ENCODE measurements at places on chromosomes 7 and 10.

DNA sequence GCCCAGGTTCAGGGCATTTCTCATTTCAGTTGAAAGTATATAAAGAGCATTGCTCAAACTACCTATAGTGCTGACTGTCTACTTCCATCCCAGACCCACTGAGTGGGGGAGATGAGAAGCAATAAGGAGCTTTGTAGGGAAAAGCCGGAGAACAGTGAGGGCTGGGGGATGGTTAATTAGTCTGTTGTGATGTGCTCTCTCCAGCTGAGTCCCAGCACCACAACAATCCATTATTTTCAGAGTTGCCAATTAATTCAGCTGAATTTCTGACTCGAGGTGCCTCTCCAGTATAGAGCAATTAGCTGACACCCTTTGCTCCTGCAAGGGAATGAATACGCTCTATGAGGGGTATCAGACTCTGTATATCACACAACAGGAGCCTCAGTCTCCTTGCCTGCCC lies 1118.6 kb downstream of the SORCS3 start:
- no peak for DNase-seq

GRCh38 chr7:74344132-74344496 lies 54.9 kb downstream of the CLIP2 start:
- DNase-seq = no peak

DNA sequence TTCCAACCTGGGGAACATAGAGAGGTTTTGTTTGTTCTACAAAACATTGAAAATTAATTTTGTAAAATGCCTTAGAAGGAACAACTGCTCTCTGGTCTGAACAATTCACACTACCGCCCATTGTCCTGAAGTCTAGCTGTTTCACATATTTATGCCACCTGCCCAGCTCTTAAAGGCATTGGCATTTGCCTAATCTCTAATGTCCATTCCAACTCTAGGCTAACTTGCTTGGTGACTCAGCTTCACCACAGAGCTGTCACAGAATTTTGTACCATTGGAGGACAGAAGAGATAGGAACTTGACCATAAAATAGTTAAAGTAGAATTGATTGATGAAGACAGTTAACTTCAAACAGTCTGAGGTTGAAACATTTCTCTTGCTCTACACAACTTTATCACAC lies 53.5 kb upstream of the PPP1R17 start:
- no peak for DNase-seq

GRCh38 chr7:116671681-116672595 lies at the start of gene MET:
Gene MET (plus strand): TSS chr7:116672196. CDS start chr7:116699085, 26,889 bp downstream.
- DNase-seq = peak; percentile 77

DNA sequence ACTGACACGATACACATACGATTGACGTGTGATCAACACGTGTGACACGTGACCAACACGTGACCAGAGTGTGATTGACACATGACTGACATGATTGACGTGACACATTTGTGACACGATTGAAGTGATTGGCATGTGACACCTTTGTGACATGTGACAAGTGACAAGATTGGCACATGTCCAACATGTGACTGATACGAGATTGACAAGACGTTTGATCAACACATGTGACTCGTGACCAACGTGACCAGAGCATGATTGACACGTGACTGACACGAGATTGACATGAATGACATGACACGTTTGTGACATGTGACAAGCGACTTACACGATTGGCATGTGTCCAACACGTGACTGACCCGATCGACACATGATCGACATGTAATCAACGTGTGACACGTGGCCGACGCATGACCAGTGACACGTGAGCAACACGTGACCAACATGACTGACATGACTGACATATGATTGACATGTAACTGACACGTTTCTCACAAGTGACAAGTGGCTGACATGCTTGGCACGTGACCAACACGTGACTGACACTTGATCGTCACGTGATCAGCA lies 22.0 kb downstream of the CRPPA start:
- DNase-seq = no peak

GRCh38 chr10:103427866-103428265 lies 24.3 kb downstream of the CALHM2 start:
- no peak for DNase-seq

GRCh38 chr10:52194191-52194590 lies 119.9 kb upstream of the DKK1 start:
- no peak for DNase-seq

- DNase-seq = no peak
These were observed 157.2 kb upstream of the TNRC18 start for GRCh38 chr7:5580714-5581395.

DNA sequence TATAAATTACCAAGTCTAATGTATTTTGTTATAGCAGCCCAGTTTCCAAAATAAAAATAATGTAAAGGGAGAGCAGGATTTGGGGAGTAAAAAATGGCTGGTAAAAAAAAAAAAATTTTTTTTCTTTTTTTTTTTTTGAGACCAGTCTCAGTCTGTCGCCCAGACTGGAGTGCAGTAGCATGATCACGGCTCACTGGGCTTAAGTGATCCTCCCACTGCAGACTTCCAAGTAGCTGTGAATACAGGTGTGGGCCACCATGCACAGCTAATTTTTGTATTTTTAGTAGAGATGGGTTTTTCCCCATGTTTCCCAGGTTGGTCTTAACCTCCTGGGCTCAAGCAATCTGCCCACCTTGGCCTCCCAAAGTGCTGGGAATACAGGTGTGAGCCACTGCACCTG lies 4.8 kb upstream of the LSM8 start:
- no peak for DNase-seq

DNA sequence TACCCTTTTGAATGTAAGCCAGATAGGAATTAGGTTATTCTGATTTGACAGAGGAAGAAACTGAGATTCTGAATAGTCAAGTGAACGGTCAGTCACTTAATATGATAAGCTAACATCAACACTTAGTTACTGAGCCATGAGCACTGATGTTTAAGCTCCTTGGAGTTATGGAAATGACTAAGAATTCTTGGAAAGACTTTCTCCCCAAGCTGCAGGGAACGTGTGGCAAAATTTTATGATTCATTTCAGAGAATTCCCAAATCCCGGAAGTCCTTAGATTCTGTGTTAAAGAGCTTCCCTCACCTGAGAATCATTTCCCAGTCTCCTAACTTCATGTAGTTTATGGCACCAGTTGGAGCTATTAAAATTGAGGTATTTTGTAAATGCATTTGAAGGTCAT lies 330.9 kb downstream of the XPNPEP1 start:
- DNase-seq = no peak

GRCh38 chr7:37068038-37068437 lies 343.7 kb upstream of the AOAH start:
- no peak for DNase-seq

DNA sequence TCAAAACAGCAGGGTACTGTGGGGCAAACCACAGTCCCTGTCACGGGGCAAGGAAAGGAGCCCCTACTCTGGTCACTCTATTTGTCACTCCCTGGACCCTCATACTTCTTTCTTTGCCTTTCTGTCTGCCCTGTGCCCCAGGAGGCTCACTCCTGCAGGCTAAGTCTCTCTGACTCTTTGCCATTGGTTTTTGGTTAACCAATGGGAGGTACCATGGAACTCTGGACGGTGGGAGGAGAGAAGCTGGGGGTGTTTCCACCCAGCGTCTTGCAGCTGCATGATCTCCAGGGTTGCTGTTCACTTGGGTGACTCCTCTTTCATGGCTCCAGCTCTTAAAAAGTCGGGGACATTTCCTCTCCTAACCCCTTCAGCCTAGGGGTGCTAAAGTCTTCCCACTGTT lies 15.4 kb upstream of the EIF5AL1 start:
- DNase-seq = no peak

DNA sequence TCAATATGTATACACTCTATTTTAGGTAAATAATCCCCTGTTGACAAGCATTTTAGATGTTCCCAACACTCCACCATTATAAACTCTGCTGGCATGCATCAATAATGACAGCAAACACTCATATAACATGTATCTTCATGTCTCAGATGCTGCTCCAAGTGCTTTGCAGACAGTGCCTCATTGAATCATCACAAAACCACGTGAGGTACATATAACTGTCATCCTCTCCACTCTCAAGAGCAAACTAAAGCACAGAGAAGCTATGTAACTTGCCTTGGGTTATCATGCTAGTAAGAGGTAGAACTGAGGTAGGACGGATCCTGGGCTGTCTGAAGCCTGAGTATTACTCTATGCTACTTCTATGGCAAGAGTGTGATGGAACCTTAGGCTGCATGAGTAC lies 72.5 kb upstream of the GSDME start:
- DNase-seq = no peak

DNA sequence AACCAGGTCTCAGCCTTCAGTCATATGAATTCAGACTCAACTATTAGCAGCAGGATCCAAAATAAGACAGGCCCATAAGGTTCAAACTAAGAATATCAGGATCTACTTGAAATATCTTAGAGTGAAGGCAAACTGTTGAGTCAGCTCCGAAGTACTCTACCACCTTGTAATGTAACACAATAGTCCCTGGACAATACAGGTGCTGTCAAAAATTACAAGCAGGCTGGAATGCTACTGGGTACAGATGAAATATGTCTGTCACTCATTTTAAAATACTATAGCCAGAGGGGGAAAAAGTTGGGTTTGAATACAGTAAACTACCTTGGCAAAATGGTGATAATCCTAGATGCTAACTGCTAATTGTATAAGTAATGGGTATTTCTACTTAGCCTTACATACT lies 6.8 kb downstream of the PAXIP1 start:
- DNase-seq = no peak

- no peak for DNase-seq
These were observed 143.2 kb upstream of the PCBD1 start for GRCh38 chr10:71031603-71032002.

GRCh38 chr10:71205468-71205867 lies 6.9 kb upstream of the UNC5B start:
- no peak for DNase-seq

GRCh38 chr7:100208911-100209408 lies 10.8 kb upstream of the PVRIG start:
- DNase-seq = no peak

DNA sequence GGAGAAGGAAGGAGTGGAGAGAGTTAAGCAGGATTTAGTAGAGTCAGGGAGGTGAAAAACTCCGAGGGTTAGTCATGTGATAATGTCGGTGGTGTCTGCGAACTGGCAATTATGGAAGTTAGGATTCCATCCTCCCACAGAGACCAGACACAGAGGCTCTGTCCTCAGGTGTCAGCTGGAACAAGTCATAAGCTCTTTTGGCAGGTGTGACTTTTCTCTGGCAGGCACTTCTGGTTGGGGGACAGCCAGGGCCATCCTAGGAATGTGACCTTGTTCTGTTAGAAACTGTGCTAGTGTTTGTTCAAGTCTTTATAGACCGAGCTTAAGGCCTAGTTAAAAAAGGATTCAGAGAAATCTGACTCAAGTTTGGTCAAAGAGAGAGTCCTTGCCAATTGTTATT lies 371.0 kb downstream of the DPP6 start:
- DNase-seq = no peak

GRCh38 chr7:28299556-28299955 lies 112.8 kb upstream of the CREB5 start:
- DNase-seq = no peak

- no peak for DNase-seq
These were observed 565.7 kb downstream of the TCERG1L start for GRCh38 chr10:130745821-130746220.

DNA sequence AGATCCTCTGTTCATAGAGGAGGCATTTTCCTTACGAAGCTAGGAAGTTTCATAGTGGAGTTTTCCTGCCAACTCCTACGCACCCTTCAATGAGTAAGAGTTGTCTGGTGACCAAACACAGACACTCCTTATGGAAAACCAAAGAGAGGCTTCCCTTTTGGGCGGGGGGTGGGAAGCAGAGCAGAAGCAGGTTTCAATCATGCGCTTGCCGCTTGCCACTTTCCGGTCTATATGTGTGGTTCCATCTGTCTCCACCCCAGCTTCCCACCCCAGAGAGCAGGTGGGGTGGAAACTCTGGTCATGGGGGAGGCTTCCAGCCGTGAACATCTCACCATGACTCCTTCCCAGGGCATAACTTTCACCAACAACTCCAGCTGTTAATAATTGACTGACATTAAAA lies 68.8 kb upstream of the GRB10 start:
- no peak for DNase-seq

DNA sequence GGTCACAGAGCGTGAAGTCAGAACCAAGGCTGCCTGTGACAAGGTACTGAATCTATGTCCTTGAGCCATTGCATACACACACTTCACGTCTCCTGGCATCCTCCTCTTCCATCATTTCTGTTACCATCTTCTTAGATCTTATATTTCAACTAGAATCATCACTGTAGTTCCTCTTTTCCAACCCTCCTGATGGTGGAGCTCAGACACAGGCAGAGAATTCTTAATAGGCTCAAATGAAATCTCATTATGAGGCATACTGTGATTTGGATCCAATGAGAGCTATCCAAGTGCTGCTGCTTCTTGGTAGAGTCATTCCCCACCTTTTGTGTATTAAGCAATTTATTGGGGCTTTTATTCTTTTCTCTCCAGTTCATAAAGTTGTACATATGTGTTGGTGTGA lies 113.2 kb downstream of the CALCR start:
- no peak for DNase-seq

GRCh38 chr10:126391192-126391885 lies 3.1 kb upstream of the ADAM12 start:
- no peak for DNase-seq

GRCh38 chr10:94183666-94184264 lies 179.0 kb downstream of the NOC3L start:
- DNase-seq = no peak

- DNase-seq = no peak
These were observed 23.6 kb upstream of the ZNF37A start for GRCh38 chr10:38070501-38070900.

DNA sequence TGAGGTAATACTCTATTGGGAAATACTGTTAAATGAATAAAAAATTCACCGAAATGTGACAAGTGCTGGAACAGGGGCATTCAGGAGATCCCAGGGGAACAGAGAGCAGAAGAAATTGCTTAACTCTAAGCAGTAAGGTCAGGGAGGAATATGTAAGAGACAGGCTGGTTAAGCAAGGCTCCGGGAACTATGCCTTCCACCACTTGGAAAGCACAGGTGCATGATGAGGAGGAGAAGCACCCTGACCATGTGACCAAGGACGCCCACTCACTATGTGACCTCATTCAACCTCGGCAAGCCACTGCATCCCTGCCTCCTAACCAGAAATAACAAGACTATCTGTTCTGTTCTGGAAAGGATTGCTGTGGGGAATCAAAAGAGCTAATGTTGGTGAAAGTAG lies 218.4 kb downstream of the ELMO1 start:
- DNase-seq = no peak

DNA sequence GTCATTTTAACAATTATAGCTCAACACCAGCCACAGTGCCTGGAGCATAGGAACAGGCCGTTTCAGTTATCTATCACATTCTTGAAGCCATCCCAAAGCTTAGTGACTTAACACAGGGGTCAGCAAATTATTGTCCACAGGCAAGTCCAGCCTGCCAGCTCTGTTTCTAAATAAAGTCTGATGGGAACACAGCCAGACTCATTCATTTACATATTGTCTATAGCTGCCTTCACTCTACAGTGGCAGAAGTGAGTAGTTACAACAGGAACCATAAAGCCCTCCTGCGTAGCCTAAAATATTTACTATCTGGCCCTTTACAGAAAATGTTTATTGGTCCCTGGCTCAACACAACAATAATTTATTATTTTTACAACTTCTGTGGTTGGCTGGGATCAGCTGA lies 407.5 kb upstream of the AUTS2 start:
- no peak for DNase-seq

All from progenitor cell of endocrine pancreas (in vitro differentiated cells).